Activated T-cell treated with anti-CD3 and anti-CD28 coated beads, Interleukin-2, amount 50 U/mL, for 72 hours (primary cell): ENCODE measurements at places on chromosomes 1 and 21.

- DNase-seq: no peak
These were observed 59.1 kb upstream of the CNTN2 start for GRCh38 chr1:204983881-204984280.

DNA sequence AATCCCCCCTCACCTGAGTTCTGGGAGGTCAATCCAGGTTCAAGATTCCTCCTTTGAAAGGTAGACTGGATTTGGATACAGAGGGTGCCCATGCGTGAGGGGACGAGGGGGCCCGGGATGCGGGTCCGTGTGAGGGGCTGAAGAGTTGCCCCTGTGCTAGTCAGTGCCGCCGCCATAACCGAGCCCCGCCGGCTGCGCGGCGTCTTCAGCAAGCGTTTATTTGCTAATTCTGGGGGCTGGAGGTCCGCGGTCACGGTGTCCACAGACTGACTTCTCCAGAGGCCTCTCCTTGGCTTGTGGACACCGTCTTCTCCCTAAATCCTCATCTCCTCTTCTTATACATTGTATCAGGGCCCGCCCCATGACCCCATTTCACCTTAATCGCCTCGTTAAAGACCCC, 20.9 kb upstream of the SAMD11 start:
- no peak for DNase-seq

GRCh38 chr1:230126529-230127104, 59.6 kb downstream of the GALNT2 start:
- no peak for DNase-seq

DNA sequence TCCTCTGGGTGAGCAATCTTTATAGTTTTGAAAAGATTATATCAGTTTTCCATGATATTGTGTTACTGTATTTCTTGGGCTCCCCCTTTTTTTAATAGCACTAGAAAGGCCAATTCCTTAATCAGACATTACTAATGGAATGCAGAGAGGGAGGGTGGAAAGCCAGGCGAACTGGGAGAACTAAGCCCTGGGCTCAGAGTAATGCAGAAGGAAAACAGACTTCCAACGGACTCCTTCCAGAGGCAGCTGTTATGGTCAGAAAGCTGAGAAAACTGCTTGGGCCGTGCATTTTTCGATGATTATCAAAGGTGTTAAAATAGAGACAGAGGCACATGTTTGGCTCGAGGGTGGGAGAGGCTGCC, 206.3 kb downstream of the FOXD2 start:
- no peak for DNase-seq

DNA sequence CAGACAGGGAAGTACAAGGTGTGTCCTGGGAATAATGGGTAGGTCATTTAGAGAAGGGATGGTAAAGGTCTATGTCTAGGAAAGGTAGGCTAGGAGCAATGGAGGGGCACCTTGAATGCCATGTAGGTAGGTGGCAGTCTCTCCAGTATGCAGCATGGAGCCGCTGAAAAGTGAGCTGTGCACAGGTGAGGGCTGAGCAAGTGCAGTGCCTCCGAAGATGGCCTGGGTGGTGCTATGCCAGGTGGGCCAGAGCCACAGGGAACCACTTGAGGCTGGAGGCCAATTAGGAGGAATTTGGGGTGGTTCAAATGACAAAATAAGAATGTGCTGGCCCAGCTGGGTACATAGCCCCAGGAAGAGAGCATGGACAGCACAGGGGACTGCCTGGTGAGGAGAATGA, 25.0 kb downstream of the RNU5D-1 start:
- no peak for DNase-seq

GRCh38 chr1:222373831-222374602, 173.9 kb downstream of the HHIPL2 start:
- DNase-seq: no peak

DNA sequence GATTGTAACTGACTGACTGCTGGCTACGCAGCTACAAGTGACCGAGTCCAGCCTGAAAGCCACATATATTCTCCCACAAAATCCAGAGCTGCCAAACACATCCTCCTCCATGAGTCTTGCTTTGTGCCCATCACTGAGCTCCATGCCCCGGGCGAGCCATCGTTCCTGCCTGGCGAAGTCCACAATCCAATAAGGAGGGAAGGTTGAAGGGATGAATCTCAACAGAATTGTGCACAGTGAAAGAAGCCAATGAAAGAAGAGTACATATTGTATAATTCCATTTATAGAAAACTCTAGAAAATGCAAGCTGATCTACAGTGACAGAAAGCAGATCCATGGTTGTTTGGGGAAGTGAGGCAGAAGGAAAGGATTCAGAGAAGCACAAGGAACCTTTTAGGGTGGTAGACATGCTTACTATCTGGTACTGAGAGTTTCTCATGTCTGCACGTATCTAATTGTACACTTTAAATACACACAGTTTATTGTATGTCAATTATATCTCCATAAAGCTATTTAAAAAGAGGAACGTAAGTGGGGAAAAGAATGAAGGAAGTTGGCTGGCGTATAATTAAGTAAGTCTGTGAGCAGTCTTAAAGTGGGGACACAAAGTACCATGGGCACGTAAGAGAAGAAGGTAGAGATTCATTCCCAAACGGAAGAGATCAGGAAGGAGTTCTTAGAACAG, 115.9 kb upstream of the JUN start:
- DNase-seq: no peak

DNA sequence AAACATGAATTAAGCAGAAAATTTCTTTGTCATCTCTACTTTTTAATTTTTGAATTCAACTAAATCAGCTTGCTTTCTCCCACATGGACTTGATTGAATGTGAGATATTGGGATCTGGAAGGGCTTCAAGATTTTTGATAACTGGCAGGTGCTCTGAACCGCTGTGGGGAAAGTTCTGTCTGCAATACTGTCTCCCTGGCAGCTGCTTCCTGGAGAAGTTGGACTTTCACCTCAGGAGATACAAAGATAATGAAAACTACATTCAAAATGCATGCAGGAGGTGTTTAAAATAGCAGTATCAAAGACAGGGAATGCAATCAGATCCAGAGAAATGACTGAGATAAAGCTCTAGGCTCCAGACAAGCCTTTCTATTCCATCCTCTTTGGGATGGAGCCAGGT, 338.3 kb downstream of the NEGR1 start:
- DNase-seq: no peak

- no peak for DNase-seq
These were observed 195.9 kb downstream of the CYYR1 start for GRCh38 chr21:26377111-26377694.

- DNase-seq: no peak
These were observed 24.4 kb downstream of the LGR6 start for GRCh38 chr1:202217951-202218350.

GRCh38 chr1:235329139-235329902, 951 bp downstream of the GGPS1 start:
- peak; percentile 60 for DNase-seq

GRCh38 chr1:18417316-18418269, 63.1 kb upstream of the KLHDC7A start:
- no peak for DNase-seq

DNA sequence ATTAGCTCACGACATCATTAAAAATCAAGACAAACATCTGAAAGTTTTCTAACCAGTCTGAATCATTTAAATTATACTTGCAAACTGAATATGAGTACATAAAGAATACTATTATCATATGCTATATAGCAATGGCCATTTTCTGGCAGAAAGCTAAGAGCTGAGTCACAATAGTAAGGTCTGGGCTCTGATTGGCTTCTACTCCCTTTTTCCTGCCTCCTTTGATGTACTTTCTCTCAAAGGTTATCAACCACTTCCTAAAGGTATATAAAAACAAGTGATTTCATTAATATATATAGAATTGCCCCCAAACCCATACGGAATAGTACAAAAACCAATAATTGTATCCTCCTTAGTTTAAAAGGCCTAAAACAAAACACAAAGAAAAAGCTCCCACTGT, 7.0 kb downstream of the KCNA3 start:
- no peak for DNase-seq

DNA sequence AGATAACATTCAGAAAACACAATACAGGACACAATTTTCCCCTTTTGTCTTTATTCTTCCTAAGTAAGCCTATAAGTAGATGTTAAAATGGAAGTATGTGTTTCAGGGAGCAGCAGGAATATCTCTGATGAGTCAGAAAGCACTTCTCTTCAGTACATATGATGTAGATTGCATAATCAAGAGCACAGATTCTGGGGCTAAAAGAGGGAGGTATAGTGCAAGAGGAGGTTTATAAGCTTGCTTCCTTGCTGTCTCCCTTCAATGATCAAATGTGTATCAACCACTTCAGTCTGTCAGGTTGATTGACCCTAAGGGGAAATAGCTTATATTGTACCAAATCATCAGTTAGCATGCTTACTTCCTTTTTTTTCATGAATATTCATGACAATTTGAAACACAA, 822.8 kb downstream of the BRINP3 start:
- DNase-seq: no peak

DNA sequence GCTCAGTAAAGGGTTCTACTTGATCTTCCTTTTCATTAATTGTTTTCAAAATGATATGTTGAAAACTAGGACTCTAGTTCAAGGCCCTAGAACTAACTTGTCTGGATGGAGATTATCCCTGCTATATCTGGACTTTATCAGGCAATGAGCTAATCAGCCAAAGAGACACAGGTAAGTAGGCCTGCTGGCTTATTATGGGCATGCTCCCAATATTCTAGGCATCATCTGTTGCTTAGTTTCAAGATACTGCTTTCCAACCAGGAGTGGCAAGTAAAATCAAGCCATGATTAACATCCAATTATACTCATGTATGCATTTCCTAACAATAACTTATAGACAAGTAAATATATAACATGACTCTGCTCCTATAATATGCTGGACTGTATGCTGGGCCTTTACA, 4.2 kb downstream of the DNASE2B start:
- DNase-seq: no peak

DNA sequence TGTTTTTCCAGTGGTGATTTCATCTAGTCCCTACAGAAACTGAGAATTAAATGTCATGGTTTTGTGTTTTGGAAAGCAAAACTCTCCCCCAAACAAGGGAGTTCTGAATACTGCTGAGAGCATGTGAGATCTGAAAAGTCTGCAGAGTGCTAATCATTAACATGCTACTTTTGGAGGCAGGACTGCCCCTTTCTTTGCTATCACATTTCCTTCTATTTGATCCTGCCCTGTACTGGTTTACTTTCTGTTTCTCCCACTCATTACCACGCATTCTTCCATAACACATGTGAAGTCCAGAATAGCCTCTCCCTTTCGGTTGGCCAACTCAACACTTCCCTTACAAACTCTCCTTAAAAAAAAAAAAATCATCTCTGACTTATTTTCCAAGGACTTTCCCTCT, 63.6 kb downstream of the GADD45A start:
- DNase-seq: no peak

- no peak for DNase-seq
These were observed 55.8 kb downstream of the IARS2 start for GRCh38 chr1:220149742-220150141.

GRCh38 chr1:204278958-204279357, 65.2 kb upstream of the GOLT1A start:
- DNase-seq: no peak

- DNase-seq: no peak
These were observed 58.0 kb downstream of the RGL1 start for GRCh38 chr1:183862967-183863366.

- no peak for DNase-seq
These were observed 22.9 kb downstream of the PTPRU start for GRCh38 chr1:29258976-29259801.

DNA sequence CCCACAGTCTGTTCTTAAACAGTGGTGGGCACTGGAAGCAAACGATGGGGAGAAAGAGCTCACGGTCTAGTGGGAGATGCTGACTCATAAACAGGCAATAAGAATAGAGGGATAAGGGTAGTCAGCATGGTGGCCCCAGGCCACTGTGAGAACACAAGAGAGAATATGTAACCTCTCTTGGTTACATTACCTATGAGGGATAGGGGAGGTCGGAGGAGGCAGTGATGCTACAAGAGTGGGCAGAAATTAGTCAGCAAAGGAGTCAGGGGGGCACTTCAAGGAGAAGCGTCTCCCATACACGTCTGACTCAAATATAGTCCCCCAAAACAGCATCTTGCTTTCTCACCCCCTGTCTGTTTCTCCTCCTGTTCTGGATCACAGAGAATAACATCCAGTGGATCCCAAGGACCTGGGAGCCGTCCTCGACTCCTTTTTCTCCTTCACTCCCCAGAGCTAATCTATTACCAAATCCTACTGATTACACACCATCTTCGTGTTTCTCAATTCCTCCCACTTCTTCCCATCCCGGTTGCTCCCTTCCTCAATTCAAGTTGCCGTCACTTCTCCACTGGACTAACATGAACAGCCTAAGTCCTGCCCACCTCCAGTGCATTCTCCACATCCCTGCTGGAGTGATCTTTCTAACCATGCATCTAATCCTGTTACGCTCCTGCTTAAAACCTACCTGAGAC, 2.1 kb downstream of the SLAMF8 start:
- DNase-seq: no peak

DNA sequence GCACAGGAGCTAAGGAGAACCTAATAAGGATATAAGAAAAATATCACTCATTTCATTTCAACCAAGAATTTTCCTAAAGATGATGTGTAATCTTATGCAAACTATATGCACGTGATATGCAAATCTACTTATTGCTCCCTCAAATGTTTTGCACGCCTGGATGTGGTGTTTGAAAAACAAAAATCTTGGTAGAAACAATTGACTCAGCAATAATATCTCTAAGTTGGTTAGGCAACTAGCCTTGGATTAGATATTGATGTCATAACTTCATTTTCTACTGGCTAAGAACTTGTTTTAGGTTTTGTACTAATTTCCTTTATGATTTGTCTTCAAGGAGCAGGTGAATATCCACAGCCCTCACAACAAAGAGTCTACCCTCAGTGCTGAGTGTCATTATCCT, 164.6 kb downstream of the TM2D1 start:
- DNase-seq: no peak

GRCh38 chr1:226569879-226570547, 21.4 kb downstream of the STUM start:
- DNase-seq: peak; percentile 23

DNA sequence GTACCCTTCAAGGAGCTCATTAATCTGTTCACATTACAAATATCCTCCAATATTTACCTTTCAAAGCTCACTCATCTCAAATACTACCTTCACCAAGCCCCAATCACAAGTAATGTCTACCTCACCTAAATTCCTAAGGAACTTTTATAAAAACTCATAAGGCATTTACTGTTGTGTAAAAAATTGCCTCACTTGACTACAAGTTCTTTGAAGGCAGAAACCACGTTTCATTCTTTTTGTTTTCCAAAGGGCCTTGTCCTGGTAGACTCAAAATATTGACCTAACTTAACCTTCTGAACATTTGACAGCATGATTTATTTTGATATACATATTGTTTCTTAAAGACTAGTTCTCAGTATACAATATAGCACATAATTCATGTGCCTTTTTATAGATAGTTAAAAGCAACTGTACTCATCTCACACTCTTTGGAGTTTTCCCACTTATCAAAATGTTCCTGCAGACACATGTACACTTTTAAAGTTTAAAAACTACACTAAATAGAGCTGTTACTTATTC, 2.5 kb downstream of the USP33 start:
- no peak for DNase-seq
